CD4-positive, alpha-beta T cell treated with Interferon gamma for 1 hour (primary cell): ENCODE measurements at places on chromosomes 5 and 9.

GRCh38 chr5:39376293-39376714, 12.0 kb upstream of the C9 start:
- DNase-seq = no peak

DNA sequence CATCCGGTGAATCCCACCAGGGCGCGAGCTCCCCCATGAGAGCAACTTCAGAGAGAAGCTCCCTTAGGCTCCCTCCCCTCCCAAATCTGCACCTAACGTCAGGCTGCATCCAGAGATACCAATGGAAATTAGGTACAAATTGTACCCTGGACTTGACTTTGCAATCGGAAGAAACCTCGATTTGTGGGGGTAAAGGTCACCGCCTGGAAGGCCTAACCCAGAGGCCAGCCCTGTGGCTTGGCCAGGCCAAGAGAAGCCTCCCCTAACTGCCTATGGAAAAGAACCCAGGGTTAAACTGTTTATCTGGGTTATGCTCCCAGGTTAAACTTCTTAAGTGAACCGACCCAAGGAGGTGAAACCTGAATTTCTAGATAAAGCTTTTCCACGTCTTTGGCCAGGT, 80.4 kb downstream of the GTF3C4 start:
- DNase-seq = no peak

GRCh38 chr5:132781029-132781428, 4.0 kb upstream of the SEPTIN8 start:
- no peak for DNase-seq

DNA sequence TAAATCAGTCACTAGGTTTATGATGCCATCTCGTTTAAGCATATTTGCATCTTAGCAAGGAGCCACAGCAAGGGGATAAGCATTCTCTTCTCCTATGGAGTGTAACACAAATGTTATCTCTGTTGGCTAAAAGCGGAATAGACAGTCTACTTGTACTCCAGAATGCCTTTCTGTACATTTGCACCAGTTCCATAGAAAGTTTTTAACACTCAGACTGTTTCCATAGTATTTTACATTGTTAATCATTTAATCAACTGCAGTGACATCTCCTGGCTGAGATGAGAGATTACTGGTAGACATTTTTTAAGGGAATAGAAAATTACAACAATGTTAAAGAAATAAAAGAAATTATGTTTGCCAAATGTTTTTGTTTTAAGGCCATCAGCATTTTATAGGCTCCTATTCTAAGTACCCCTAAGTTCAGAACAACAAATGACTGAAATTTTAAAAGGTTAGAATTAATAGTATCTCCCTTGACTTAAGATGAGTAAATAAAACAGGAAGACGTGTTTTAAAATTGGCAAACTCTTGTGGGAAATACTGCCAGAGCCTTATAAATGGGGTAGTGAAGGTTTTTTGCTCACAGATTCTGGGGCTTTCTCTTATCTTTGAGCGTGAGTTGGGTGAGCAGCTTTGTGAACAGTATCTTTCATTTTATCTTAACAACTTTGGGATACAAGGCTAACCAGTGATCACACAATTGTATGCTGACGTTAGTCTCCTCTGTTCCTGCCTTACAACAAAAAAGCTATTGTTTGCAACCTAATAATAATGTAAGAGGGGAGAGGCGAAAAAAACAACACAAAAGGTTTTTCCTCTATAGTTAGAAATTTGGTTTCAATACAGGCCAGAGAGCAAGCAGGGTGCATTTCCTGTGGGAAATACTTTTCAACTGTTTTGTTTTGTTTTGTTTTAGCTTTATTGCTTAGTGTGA, 294.3 kb downstream of the FBXL7 start:
- DNase-seq = no peak

- DNase-seq = no peak
These were observed 194.1 kb upstream of the EFNA5 start for GRCh38 chr5:107864793-107865192.

- DNase-seq = no peak
These were observed 186.2 kb downstream of the DENND1A start for GRCh38 chr9:123743737-123744136.

DNA sequence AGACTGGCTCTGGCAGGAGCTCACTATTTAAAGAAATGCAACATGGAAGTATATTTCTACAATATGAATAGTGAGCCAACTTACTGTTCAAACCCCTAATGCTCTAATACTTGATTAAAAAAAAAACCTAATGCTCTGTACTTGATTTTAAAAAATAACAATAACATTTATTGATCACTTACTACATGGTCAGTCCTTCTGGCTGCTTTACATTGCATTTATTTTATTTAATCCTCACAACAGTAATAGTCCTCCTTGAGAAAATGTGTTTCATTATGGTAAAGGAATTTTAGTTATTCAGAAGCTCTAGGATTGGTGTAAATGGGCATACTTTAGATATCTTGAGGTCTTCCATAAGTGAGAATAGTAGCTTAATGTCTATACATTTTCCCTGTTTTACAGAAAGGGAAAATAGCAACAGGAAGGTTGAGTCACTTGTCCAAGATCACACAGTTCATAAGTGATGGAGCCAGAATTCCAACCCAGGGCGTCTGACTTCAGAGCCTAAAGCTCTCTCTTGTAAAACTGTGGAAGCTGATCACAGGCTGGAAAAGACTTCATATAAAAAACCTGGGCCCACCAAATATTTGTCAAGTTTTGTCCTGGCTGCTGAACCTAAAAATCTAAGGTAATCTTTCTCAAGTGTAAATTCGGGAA, 1.0 kb downstream of the STARD4 start:
- no peak for DNase-seq

GRCh38 chr5:57698802-57699201, 216.2 kb upstream of the ACTBL2 start:
- DNase-seq = no peak
